ENCODE measurements at places on chromosomes 7 and 10.

- no peak for DNase-seq
These were observed 52.5 kb downstream of the SLC25A13 start for GRCh38 chr7:96269246-96269994.

- DNase-seq, result no peak
These were observed 4.3 kb upstream of the JAKMIP3 start for GRCh38 chr10:132061465-132061864.

- DNase-seq, result no peak
These were observed 49.9 kb upstream of the CPN1 start for GRCh38 chr10:100131571-100131970.

GRCh38 chr10:80444646-80445319, 9.3 kb upstream of the TSPAN14 start:
- DNase-seq, result peak; percentile 61

- no peak for DNase-seq
These were observed 201.7 kb downstream of the BICC1 start for GRCh38 chr10:58714409-58714808.

DNA sequence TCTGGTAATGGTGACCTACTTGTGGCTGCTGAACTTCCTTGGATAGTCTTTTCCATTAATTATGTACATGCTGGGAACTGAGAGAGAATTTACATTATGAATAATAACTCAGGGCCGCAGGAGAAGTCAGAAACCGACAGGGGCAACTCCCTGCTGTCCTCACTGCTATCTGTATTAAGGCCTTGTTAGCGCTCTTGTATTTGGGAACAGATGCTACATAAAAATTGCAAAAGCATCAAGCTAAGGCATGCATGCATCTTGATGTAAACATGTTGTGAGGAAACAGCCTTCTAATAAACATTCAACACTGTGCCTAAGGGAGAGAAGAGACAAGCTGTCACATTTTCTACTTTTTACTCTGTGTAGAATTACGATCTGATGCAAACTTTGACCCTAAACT, 158.4 kb downstream of the PARD3 start:
- no peak for DNase-seq

DNA sequence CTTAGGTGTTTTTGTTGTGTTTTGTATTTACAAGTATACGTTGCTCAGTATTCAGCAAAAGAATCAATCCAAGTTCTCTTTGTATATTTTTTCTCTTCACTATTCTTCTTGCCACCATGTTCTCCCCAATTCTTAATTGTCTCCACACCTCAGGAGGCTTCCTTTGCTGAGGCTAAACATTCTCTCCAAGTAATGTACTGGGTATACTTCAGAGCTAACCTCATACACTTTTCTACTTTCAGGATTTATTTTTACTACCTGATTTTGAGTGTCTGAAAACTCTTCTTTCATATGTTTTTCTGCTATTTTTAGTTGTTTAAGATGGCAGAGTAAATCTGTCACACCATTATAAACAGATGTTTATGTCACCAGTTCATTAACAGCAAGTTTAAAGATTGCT, 354.8 kb upstream of the KCND2 start:
- no peak for DNase-seq

DNA sequence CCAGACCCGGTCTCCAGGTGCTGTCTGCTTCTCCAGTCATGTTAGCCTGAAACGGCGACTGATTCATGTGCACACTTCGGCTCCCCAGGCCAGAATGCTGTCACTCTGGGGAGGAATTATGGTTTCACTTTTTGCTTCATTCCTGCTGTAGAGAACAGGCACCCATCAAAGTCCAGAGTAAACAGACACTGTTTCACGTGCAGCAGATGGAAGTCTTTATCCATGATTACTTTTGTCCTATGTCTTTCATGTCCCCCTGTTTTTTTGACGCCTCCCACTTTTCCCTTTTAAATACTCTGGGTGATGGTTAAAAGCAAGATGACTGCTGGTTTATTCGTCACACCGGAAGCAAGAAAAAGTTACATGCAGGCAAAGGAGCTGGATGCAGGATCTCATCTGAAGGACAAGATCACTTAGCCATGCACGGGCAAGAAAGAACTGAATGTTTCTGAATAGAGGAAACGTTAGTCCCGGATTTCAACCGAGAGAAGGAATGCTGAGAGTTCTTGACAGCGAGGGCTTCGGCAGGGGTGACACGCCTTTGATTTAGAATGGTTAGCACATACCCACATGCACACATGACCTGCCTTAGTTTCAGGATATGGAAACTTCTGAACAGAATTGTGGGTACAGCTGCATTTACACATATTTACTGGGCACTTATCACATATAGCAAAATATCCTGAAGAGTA, 250.0 kb upstream of the KLF6 start:
- DNase-seq, result no peak

GRCh38 chr10:6770846-6771245, 190.8 kb upstream of the PRKCQ start:
- DNase-seq, result no peak

DNA sequence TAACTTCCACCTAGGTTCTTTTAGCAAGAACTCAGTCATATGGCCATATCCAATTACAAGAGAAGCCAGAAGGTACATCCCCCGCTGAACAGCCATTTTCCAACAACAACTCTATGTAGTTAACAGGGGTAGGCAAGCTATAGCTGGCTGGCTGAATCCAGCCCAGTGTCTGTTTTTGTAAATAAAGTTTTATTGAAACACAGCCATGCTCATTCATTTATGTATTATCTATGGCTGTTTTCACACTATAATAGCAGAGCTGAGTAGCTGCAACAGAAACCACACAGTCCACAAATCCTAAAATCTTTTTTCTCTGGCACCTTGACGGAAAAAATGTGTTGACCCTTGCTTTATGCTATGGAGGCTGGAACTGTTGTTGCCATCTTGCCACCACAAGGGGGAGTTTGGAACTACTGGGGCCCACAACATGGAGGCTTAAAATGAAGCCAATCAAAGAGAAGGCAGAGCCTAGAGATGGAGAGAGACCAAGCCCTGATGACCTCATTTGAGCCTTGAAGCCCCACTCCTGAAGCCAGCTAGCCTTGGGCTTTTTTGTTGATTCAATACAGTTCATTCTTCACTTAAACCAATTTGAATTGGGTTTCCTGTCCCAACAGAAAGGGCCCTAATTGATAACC, 33.3 kb upstream of the XPNPEP1 start:
- DNase-seq, result no peak

GRCh38 chr10:34716958-34717357, 98.1 kb downstream of the PARD3 start:
- DNase-seq, result no peak

- DNase-seq, result no peak
These were observed 73.7 kb upstream of the CAPZA2 start for GRCh38 chr7:116788572-116789197.

DNA sequence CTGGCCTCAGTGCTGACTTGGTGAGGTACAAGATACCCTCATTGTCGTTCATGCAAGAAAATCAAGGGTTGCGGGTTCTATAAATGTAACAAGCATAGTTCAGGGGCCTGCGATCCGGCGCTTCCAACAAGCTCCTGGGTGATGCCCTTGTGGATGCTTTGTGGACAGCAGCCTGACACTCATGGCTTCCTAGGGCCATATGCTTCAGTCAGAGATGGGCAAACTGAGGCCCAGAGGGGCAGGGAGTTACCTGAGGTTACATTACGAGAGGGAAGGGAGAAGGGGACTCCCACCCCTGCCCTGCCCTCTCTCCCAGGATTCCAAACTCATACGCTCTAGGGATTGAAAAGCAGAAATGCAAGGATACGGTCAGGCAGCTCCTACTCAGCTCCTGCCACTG, 296.3 kb upstream of the ZMIZ1 start:
- no peak for DNase-seq

DNA sequence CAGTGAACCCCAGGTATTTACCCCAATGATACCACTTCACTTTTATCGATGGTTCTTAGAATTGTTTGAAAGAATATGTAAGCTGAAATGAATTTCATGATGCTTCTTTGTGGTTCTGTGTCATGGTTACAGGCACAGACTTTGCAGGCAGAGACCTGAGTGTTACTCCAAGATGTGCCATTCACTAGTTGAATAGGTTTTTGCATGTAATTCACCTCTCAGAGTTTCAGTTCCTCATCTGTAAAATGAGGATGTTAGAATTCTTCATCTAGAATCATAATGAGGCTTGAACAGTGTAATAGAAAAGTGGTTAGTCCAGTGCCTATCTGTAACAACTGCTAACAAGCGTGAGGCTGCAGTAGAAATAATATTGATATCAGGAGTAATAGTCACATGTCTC, 54.6 kb downstream of the VSTM2A start:
- no peak for DNase-seq

- DNase-seq, result no peak
These were observed 139.6 kb upstream of the UNC5B start for GRCh38 chr10:71072823-71073210.

- no peak for DNase-seq
These were observed 16.3 kb downstream of the RBM33 start for GRCh38 chr7:155660758-155661093.

DNA sequence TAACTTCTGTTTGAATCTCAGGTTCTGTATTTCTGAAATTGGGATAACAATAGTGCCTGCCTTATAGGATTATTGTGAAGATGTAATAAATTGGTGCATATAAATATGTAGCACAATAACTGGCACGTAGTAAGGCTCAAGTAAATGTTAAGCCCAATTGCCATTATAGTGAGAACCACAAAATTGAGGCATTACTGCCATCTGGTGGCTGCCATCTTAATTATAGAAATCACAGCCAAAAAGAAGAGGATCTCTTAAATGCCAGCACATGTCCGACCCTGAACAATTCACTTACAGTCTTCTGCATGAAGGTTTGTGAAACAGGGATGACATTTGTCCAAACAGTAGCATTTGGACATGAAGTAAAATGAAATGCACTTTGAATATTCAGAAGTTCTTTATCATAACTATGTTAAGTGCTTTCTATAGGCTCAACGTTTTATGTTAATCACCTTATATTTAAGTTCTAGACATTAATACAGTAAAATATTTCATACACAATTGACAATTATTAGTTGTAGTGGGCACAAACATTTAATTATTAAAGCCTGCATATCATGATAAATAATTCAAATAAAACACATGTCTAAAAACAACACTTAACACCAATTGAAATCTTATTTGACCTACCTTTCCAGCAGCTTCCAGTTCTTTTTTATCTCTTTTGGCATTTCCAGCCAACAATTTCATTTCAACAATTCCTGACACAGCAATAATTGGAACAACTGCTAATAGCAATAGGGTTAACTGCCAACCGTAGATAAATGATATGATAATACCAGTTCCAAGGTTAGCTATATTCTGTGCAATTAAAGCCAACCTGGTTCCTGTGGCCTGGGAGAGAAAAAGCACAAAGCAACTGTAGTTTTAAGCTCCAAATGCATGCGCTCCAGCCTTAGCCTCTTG, 58.5 kb downstream of the ABCB4 start:
- DNase-seq, result peak; percentile 77

- no peak for DNase-seq
These were observed 114.7 kb downstream of the CHN2 start for GRCh38 chr7:29309041-29309854.

- DNase-seq, result no peak
These were observed 443.2 kb upstream of the SEMA3A start for GRCh38 chr7:84637568-84638338.

DNA sequence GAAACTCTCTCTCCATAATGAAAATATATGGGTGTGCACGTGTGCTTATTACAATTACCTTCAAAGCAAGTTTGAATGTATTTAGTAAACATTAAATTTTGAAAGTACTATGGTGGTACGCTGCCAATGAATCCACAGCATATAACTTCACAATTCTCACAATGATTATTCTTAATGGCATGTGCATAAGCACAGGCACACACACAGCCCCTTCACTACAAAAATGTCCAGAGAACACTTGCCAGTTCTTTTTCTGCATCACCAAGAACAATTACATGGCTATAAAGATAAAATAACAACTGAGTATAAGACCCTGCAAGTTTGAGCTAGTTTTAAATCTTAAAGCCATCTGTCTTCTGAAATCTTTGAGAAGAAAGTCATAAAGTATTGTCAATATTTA, 22.2 kb downstream of the SGCE start:
- no peak for DNase-seq

- DNase-seq, result no peak
These were observed 72.1 kb downstream of the GRB10 start for GRCh38 chr7:50710441-50711154.

GRCh38 chr7:151120896-151121295, 34.6 kb downstream of the AGAP3 start:
- no peak for DNase-seq

DNA sequence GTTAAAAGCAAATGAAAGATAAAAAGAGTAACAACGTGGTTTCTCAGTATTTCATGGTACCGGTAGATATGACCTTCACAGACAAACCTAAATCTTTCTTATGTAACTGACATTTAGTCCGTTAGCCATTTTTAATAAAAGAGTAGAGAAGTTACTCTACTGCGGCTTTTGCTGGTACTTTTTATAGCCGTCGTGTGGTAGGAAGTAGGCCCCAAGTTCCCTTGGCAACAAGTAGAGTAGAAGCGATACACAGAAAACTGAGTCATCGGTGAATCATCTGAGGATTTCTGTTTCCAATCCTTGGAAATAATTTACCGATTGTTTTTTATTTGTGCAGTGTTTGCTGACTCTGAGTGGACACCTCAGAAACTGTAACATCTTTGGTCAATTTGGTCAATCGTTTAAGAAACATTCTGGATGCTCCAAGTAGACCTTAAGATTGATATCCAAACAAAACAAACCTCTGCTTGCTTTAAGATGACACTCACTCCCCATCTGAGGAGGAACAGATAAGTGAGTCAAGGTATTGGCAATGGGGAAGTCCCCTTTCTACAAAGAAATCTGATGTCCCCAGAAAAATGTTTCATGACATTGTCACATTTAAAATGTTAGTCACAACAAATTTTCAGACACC, 63.9 kb upstream of the AHR start:
- DNase-seq, result no peak

- no peak for DNase-seq
These were observed at the start of gene CPXM2 for GRCh38 chr10:123891144-123892071. Gene CPXM2, minus strand, starts transcription at chr10:123891807. Its CDS starts 148 bp downstream, at chr10:123891659.

GRCh38 chr7:98802088-98802780, 67.6 kb downstream of the TMEM130 start:
- DNase-seq, result no peak

DNA sequence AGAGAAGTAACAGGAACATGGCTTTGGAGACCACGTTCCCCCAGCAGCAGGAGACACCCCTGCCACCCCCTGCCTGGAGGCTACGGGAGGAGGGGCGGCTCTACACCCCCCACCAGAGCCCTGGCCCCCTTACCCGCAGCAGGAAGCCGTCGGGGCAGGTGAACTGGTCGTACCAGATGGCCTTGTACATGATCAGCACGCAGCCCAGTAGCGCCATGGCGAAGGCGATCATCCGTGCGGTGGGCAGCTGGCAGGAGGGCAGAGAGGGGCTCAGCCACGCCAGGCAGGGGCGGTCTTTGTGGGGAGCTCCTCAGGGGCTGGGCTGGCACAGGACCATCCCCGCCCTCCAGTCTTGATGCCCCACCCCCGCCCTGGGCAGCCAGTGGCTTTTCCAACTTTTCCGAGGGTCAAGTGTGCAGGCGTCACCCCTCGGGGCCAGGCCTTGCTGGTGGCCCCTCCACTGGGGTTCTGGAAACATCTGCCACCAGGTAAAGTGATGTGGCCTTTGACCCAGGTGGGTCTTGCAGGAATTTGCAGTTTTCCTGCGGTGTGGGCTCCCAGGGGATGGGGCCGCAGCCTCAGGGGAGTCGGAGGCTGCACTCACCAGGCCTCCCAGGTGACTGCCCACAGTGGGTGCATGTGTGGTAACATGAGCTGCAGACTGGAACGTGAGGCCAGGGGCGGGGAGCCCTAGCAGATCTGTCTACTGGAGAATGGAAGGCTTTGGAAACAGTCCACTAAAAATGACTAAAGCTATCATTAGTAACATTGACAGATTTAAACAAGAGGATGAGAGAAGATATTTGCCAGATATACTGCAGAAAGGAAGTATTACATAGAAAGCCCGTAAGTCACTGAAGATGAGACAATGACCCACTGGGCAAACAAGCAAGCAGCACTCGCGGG, 9.7 kb downstream of the CALY start:
- no peak for DNase-seq

All from left colon (tissue), 2 donors.